ENCODE measurements at places on chromosomes 7 and 10.

DNA sequence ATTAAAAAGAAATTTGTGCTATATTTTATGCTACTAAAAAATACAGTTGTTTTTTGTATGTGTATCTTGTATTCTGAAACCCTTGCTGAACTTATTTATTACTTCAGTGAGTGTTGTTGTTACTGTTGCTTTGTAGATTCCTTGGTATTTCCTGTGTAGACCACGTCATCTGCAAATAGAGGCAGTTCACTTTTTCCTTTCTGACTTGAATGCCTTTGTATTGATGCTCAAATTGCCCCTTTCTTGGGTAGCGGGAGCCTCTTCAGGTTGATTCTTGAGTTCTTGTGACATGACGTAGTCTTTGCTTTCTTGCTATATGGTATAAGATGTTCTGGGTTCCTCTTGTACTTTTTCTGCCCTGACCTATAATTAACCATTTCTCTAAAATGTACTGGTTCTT, 504.1 kb downstream of the SDK1 start:
- DNase-seq: no peak

- DNase-seq: no peak
Observed at GRCh38 chr10:60209874-60210570, 179.7 kb downstream of the ANK3 start.

DNA sequence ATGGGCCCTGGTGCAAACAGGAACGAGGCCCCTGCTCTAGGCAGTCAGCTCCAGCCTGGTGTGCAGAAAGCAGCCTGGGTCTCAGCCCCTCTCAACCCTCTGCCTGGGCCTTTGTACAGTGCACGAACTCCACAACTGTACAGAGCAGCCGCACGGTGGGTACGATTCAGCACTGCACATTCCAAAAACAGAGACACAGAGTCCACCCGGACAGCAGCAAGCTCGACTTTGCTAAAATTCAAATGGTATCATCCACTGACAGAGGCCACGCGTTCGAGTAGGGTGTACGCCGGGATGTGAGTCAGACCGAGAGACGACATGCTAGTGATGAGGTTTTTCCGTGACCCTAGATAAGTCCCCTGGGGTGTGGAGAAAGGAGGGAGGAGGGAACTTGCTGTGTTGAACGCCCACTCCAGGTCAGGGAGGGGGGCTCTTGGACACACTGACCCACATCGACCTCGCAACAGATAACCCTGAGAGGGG, 65.6 kb upstream of the PDGFA start:
- no peak for DNase-seq

GRCh38 chr7:47453093-47454061, 128.5 kb downstream of the TNS3 start:
- DNase-seq: no peak

- DNase-seq: no peak
Observed at GRCh38 chr7:110977127-110977737, 113.7 kb upstream of the LRRN3 start.

- DNase-seq: no peak
Observed at GRCh38 chr10:114872519-114873087, 51.0 kb downstream of the FHIP2A start.

DNA sequence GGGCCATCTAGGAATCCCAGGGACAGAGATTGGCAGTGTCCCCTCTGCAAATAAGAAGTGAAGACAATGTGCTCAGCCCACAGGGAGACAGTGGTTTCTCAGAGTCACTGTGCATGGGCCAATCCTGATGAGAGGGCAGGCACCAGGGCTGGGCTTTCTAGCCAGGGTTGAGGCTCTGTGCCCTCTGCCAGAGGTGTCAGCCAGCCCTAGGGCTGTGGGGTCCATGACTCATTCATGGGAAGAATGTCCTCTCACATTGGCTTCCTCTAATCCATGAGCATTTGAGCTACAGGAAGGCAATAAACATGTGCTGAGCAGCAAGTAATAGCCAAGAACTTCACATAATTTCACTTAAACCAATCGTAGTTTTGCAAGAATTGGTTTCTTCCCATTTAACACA, 482.0 kb upstream of the MGMT start:
- DNase-seq: no peak

GRCh38 chr10:24235471-24235870, 26.5 kb downstream of the KIAA1217 start:
- DNase-seq: no peak

DNA sequence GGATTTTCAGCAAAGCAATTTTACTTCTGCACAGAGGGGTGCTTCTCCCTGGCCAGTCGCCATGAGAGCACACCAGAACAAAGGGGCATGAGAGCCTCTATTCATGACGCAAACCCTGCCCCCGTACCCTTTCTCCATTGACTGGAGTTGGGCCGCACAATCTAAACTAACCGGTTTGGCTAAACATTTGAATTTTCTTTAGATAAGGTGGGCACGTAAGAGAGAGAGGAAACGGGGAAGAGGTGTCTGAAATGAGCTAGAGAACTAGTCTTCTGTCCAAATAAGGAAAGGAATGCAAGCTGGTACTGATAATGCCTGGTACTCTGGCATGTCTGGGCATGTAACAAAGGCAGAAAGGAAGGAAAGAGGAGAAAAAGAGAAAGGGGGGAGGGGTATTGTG, 13.2 kb upstream of the SCIN start:
- DNase-seq: no peak

DNA sequence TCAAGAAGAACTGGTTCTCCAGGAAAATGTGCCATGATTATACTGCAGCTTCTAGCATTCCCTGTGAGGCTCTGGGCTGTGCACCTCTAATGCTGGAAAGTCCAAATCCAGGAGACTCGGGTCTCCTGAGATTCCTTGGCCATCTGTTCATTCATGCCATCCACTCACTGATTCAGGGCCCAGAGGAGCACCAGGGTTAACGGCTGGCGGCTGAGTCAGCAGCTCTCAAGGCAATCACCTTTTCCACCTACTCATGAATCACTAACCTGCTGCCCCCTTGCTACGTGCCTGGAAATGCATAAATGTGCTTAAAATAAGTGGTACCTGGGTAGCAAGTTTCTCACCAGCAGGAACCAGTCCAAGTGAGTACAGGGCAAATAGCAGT, 132.7 kb downstream of the KCNMA1 start:
- DNase-seq: no peak

DNA sequence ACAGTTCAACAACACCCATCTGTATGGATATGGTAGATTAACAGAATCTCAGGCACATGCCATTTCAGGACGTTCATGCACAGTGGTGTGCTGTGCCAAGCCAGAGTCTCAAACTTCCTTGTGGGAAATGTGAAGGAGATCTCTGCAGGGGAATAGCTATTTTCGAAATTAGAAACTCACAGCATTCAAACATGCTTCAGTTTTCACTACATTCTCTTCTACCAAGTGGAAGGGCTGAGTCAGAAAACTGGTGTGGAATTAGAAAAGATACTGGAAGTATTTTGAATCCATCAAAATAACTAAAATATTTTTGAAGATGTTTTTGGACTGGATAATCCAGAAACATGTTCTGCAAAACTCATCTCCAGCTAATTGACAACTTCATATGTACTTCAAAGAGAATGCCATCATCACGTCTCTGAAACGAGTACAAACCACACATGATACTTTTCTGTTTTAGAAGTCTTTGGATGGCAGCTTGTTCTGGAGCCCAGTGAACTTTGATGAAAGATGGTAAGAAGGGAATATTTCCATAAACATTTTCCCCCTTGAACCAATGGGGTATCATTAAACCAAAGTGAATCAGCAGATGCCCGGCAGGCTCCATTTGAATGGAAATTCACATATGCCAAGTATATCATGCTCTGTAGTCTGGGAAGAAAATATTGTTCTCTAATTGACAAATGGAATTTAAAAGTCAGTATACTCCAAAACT, 616.3 kb upstream of the IGFBP3 start:
- DNase-seq: no peak

DNA sequence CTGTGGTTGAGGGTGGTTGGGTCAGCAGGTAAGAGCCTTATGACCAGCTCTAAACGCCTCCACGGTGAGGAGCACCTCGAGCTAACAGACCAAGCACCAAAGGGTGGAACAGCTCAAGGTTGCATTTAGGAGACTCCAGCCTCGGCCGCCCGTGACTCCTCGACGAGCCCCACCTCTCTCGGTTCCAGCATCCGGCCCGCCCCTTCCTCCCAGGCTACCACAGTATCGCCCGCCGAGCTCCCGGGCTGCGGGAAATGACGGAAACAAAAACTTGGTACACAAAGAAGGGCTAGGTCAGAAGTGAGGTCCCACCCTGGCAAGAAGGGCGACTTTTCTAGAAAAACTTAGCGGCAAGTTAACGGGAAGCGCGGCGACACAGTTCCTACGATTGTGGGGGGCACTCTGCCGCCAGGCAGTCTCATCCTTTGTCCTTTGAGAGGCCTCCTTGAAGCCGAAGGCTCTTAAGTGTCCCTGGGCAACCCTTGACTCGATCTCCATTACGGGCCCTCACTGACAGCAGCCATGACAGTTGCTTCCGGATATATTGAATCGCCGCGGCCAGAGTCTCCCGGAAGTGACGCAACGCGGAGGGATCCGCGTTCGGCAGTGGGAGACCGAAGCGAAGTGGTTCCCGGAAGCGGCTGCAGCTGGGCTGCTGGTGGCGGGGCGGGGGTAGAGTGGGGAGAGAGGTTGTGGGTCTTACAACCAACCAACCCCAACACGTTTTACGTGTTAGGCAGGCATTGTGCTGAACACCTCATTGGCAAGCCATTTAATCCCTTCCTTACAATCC, 40.2 kb upstream of the ZNF518A start:
- peak; percentile 90 for DNase-seq

DNA sequence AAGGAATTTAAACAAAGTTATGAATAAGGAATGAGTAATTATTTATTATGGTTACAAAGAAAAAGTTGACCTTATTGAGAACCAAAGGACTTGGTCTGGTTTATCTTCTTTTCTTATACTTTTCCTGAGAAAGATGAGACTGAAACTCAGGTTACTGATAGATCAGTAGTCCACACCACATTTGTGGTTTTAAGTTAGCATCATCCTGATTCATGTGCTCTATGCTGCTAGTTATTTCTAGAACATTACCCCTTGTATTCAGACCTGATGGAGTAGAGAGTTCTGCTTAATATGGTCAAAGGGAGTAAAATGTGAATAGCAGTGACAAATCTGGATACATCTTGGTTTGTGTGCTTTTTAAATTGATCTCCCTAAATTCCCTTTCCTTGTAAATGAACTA, 63.8 kb downstream of the FOXP2 start:
- DNase-seq: no peak

GRCh38 chr7:122972056-122972455, 23.4 kb downstream of the TAS2R16 start:
- DNase-seq: no peak

GRCh38 chr7:32639122-32639521, 143.8 kb downstream of the AVL9 start:
- DNase-seq: no peak

DNA sequence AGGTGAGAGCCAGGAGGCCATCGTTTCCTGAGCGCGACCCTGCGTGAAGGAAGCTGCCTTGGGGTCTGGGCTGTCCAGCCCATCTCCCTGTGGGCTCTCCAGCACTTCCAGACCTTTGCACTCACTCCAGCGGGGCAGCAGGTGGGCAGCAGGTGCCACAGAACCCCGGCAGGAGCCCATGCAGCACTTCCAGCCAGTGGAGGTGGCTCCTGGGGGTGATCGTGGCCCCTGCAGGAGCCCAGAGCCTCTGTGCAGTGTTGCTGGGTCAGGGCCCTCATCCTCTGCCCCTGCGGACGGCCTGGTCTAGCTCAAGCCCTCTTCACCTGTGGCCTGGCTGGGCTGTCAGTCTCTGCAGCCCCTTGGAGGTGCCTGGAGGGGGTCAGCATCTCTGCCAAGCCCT, 59.9 kb downstream of the PWWP2B start:
- no peak for DNase-seq

GRCh38 chr7:128448751-128449302, 6.9 kb upstream of the HILPDA start:
- no peak for DNase-seq

DNA sequence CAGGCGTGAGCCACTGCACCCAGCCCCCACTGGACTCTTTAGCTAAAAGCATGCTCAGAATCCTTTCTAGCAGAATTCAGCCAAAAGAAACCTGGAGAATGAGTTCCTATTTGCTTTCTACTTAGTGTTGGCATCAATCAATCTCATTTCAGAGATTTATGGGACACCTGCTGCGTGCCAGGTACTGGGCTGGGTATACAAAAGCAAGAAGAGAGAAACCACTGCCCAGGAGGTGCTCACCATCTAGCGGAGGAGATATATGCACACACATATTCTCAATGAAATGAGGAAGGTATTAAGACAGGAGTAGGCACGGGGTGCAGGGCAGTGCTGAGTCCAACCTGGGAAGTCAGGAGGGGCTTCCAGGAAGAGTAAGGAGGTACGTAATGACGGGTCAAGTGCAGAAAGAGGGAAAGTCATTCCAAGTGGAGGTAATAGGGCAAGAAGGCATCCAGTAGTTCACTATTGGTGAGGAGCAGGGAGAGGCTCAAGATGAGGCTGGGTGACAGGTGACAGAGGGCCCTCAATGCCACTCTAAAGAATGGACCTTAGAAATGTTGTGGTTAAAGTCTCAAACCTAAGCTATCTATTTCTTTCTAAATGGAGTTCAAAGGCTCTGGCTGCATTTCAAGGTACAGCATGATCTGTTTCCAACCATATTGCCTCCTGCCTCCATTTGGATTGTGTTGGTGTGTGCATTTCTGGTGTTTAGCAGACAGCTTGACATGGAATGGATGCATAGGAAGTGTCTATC, 22.1 kb downstream of the ABLIM1 start:
- no peak for DNase-seq

- DNase-seq: no peak
Observed at GRCh38 chr7:18538554-18539250, 43.2 kb downstream of the HDAC9 start.

GRCh38 chr10:121610798-121611323, 12.6 kb upstream of the FGFR2 start:
- no peak for DNase-seq

DNA sequence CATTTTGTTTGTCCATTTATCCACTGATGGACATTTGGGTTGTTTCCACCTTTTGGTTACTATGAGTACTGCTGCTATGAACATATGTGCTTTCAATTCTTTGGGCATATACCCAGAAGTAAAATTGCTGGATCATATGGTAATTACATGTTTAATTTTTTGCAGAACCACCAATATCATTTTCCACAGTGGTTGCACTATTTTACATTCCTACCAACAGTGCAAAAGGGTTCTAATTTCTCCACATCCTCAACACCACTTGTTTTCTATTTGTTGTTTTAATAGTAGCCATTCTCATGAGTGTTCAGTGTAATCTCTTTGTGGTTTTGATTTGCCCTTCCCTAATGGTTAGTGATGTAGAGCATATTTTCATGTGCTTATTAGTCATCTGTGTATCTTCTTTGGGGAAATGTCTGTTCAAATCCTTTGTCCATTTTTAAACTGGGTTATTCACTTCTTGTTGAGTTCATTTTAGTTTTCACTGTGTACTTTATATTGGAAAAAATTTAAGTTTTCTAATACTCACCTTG, 101.9 kb downstream of the HIBADH start:
- DNase-seq: no peak

GRCh38 chr10:56370217-56371113, 9.4 kb upstream of the ZWINT start:
- DNase-seq: no peak

DNA sequence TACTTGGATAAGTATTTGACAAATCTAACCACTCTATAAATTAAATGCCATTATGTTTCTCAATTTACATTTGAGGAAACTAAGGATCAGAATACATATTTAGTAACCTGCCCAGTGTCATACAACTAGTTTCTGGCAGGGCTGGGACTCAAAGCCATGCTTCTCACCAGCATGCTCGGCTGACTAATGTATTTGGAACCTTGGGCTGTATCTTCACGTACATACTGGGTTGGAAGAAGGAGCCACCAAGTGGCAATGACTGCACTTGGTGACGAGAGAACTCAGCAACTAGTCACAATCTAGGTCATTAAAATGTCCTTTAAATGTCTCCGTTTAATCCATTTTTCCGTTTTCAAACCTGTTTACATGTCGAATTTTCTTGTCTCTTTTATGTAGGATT, 42.9 kb downstream of the CHRM2 start:
- DNase-seq: no peak

Data from T-cell (primary cell).